Stimulated activated CD8-positive, alpha-beta memory T cell treated with anti-CD3 and anti-CD28 coated beads, Interleukin-15, amount 100 ng/mL, for 24 hours (primary cell): ENCODE measurements at places on chromosomes 12 and 14.

- no peak for DNase-seq
Measured at GRCh38 chr14:93991649-93992048, 5.5 kb upstream of the CCDC197 start.

GRCh38 chr12:101563212-101563611 is 31.6 kb upstream of the MYBPC1 start:
- DNase-seq, result no peak

DNA sequence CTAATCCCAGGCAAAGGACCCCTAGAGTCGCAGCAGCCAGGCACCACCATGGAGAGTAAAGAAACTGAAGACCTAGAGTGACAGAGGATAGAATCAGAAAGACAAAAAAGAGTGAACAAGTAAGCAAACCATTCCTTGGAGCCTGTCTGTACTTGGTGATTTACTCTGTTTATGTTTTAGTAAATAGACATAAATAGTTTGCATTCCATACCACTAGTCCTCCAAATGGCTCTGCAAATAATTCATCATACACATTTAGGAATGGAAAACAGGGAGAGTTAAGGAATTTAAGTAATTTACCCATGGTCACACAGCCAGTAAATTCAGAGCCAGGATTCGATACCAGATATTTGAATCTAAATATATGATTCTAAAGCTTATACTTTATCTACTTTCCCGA is 2.8 kb downstream of the OLR1 start:
- no peak for DNase-seq

GRCh38 chr14:68475802-68476201 is 317.1 kb downstream of the ZFP36L1 start:
- DNase-seq, result no peak

DNA sequence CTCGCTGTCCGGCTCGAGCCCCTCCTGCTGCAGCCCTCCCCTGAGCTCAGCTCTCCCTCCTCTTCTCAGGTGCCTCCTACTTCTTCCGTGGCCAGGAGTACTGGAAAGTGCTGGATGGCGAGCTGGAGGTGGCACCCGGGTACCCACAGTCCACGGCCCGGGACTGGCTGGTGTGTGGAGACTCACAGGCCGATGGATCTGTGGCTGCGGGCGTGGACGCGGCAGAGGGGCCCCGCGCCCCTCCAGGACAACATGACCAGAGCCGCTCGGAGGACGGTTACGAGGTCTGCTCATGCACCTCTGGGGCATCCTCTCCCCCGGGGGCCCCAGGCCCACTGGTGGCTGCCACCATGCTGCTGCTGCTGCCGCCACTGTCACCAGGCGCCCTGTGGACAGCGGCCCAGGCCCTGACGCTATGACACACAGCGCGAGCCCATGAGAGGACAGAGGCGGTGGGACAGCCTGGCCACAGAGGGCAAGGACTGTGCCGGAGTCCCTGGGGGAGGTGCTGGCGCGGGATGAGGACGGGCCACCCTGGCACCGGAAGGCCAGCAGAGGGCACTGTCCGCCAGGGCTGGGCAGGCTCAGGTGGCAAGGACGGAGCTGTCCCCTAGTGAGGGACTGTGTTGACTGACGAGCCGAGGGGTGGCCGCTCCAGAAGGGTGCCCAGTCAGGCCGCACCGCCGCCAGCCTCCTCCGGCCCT is 22.8 kb downstream of the MMP17 start:
- no peak for DNase-seq

DNA sequence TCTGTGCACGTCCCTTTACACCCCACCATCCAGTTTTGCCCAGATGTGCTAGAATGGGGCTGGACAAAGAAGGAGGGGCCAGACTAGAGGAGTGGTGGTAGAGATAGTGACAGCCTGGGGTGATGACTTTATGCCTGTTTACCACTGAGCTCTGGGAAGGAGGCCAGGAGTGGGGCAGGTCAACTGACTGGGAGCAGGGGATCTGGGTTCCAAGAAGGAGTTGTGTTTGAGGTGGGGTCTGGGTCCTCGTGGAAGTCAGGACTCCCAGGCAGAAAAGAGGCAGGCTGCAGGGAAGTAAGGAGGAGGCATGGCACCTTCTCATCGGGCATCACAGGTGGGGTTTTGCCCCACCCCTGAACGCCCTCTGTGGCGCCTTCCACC is 315 bp downstream of the LTB4R2 start:
- DNase-seq, result no peak

GRCh38 chr12:96434107-96434506 is 33.9 kb upstream of the CDK17 start:
- no peak for DNase-seq

DNA sequence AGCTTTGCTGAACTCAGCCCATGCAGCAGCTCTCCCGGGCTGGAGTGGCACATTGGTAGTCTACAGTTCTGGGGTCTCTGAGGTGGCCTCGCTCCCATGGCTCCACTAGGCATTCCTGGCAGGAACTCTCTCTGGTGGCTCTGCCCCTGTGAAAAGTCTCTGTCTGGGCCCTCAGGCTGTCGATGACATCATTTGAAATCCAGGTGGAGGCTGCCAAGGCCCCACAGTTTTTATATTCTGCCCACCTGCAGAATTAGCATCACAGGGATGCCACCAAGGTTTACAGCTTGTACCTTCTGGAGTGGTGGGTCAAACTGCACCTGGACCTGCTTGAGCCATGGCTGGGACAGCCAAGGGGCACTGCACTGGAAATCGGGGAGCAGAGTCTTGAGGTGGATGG is 31.6 kb downstream of the KRT80 start:
- DNase-seq, result no peak

DNA sequence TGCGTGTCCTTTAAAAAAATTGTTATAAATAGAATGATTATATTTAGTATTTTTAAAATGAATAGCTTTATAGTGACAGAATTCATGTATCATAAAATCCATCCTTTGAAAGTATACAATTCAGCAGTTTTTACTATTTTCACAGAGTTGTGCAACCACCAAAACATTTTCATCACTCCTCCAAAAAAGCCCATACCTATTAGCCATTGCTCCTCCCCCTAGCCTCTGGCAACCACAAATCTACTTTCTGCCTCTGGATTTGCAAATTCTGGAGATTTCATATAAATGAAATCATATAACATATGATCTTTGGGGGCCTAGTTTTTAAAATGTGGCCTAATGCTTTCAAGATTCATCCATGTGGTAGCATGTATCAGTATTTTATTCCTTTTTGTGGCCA is 117.9 kb upstream of the MED13L start:
- no peak for DNase-seq
